ENCODE measurements at places on chromosomes 3 and 15. TPM values are rescaled to one million over a fixed set of nuclear protein-coding genes. Genes with fewer than 3 reads are reported as not detected.

Gene GNAT1
- not detected for total RNA-seq

Gene CLDN18
- not detected for total RNA-seq

Gene TPM1
- total RNA-seq = 71.0 TPM

Gene SMCO1
- total RNA-seq = not detected

Gene TMIE
- total RNA-seq = not detected

Gene VPS13C
- total RNA-seq = 31.5 TPM

Gene EAF2
- 4.2 TPM for total RNA-seq

Gene WDR76
- total RNA-seq = 41.3 TPM

Gene RARRES1
- total RNA-seq = 2.5 TPM

Gene CACNA2D2
- 8.7 TPM for total RNA-seq

Gene GHSR
- not detected for total RNA-seq

Gene FXR1
- total RNA-seq = 206 TPM

Gene CD86
- total RNA-seq = not detected

Gene ISLR
- 2.6 TPM for total RNA-seq

Gene ZDHHC19
- not detected for total RNA-seq

Gene KBTBD13
- total RNA-seq = not detected

Gene IRAK2
- 0.44 TPM for total RNA-seq

Gene SLCO2A1
- 0.33 TPM for total RNA-seq

Gene RAB7A
- 148 TPM for total RNA-seq

Gene SPCS1
- total RNA-seq = 101 TPM

Gene RMDN3
- 32.2 TPM for total RNA-seq

Gene GOLGA6A
- total RNA-seq = not detected

Gene FANCD2
- total RNA-seq = 65.4 TPM

Gene RRP9
- 40.1 TPM for total RNA-seq

Gene ZBBX
- 1.6 TPM for total RNA-seq

Gene ARRDC4
- total RNA-seq = 14.2 TPM

Gene PXYLP1
- total RNA-seq = 33.5 TPM

Gene PLCB2
- total RNA-seq = 8.7 TPM

Gene OR5AC2
- total RNA-seq = not detected

Gene PARP15
- total RNA-seq = not detected

Gene MED12L
- 12.8 TPM for total RNA-seq

Gene ADIPOQ
- total RNA-seq = not detected

Gene GPR160
- total RNA-seq = 0.21 TPM

Gene ADGRG7
- not detected for total RNA-seq

Gene ITIH1
- not detected for total RNA-seq

Gene LRRC15
- total RNA-seq = not detected

Gene U2SURP
- 152 TPM for total RNA-seq

Gene SERPINI1
- 1.0 TPM for total RNA-seq

Gene ROPN1
- not detected for total RNA-seq

All from neural crest cell (in vitro differentiated cells).